ENCODE measurements at places on chromosomes 3 and 15.

GRCh38 chr3:196531418-196531817, 16.3 kb upstream of the SMCO1 start:
- no peak for DNase-seq

DNA sequence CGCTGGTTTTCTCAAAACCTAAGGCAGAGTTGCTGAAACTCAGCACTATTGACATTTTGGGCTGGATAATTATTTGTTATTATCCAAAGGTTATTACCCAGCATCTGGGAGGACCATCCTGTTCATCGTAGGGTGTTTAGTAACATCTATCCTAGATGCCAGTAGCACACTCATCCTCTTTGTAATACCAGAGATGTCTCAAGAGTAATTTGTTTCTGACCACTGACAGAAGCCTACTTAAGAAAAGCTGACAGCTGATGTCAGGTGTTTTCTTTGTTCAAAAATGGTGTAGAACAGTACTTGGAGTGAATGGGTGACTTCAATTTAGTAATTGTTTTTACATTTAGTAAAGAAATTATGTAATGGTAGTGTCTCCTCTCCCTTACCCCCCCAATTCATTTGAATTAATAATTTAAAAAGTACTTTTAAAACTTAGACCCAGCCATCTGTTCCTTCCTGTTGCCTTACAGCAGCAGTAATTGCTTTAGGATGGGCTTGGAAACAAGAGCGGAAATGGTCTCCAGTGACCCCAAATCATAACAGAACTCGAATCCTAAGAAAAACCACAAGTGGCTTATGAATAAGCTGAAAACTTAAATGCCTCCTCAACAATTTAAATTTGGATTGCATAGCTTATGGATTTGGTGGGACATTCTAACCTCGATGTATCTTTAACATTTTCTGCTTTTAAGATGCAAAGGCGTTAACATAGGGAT, 105.4 kb downstream of the PTPRG start:
- no peak for DNase-seq

DNA sequence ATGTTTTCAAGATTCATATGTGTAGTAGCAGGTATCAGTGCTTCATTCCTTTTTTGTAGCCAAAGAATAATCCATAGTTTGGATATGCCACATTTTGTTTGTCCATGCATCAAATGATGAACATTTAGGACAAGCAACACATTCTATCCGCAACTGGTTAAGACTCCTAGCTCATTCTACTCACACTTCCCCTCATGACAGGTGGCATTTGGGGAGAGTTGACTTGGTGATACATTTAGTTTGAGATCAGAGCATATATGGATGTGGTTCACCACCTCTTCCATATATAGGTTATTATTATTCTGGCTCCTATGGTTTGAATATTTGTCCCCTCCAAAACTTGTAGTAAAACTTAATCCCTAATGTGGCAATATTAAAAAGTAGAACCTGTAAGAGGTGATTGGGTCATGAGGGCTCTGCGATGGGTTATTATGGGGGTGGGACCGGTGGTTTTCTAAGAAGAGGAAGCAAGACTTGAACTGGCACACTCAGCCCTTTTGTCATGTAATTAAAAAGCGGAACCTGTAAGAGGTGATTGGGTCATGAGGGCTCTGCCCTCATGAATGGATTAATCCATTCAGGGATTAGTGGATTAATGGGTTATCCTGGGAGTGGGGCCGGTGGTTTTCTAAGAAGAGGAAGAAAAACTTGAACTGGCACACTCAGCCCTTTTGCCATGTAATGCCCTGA, 75.3 kb upstream of the HRH1 start:
- DNase-seq: no peak

GRCh38 chr3:189727898-189728297, 96.7 kb downstream of the TP63 start:
- no peak for DNase-seq

DNA sequence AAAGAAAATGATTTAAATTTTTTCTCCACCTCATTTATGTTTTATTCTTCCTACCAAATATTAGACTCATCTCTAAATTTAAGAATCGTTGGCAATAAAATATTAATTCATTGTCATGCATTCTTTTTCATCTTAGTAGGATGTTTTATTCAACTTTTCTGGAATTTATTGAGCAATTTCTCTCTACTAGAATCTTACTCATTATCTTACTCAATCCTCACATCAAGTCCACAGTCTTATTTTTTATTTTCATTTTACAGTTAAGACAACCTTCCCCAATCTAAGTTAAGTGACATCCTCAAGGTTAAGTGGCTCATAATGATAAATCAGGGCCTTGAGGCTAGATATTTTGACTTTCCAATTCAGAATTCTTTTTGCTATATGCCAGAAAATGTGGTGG, 15.9 kb upstream of the ALDH1A2 start:
- no peak for DNase-seq

GRCh38 chr3:120854908-120855526, 53.0 kb upstream of the STXBP5L start:
- no peak for DNase-seq

DNA sequence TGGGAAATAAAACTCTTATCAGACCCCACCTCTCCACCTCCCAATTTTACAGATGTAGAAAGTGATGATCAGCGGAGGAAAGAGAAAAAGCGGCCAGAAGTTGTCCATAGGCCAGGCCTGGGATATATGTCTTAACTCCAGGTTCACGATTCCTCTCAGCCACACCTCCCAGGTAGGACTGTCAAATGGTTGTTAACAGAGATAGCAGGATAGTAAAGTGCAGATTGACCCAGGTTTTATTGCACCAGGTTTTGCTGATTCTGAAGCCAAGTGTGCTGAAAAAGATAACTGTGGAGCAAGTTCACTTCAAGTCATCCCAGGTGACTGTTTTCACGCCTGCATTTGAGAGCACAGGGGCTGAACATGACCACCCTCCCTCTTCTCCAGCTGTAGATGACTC, 36.1 kb downstream of the LSM3 start:
- DNase-seq: no peak

DNA sequence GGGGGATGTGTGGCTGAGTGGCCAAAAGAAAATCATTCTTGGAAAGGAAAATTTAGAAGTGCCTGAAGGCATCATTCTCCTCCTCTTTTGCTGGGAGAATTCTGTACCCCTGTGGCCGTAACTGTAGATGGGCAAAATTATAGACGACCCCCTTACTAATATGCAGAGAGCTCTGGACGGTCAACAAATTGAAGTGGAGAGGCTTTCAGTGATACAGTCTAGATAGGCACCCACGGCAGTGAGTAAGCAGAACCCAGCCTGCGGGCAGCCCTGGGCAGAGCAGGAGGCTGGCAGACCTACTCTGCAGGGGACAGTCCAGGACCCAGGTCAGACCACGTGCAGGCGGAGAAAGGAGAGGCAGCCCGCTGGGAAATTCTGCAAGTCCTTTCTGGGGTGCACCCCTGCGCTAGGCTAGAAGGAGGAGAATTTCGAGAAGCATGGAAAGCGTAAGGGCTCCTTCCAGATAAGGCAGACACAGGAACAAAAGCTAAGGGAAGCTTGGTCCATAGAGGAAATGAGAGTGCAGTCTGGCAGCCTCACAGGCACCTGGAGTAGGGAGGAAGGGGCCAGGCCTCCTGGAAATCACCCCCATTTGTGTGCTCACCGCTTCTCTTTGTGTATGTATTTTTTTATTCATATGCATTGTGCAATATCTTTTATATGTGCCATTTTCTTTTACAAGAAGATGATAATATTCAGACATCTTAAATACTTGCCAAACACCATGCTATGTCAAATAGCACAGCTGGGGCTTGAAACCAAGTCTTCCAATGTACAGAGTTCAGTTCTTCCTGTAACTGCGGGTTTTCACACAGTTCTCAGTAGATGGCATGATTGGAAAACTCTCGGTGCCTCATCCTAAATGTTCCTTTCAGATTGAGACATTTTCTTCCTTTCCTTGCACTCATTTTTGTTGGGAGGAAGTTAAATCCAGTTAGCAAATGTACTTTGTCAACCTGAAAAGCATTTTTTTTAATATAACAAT, 40.2 kb downstream of the LRRK1 start:
- DNase-seq: no peak

GRCh38 chr3:110971010-110971601, 100.5 kb upstream of the NECTIN3 start:
- no peak for DNase-seq

GRCh38 chr3:182527745-182528144, 265.6 kb upstream of the ATP11B start:
- no peak for DNase-seq

GRCh38 chr15:29039466-29040369, 153.9 kb downstream of the APBA2 start:
- DNase-seq: no peak

GRCh38 chr3:72105306-72105705, 320.4 kb upstream of the PROK2 start:
- no peak for DNase-seq

GRCh38 chr3:129344540-129345220, 66.0 kb downstream of the HMCES start:
- no peak for DNase-seq

- DNase-seq: no peak
Observed at GRCh38 chr3:141421639-141422319, 53.5 kb downstream of the ZBTB38 start.

DNA sequence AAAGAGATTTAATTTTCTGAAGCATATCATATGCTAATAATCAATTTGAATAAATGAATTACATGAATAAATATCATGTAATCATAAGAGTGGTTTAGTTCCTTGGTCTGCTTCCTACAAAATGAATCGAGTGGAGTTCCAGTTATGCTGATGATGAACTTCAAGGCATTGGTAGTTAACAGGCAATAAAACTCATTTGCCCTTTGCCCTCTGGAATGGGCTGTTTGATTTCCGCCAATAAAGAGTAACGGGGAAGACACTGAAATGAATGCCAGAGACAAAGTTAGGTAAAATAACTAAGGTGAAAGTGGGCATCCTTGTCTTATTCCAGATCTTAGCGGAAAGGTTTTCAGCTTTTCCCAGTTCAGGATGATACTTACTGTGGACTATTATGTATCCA, 90.1 kb downstream of the C3orf38 start:
- DNase-seq: no peak

DNA sequence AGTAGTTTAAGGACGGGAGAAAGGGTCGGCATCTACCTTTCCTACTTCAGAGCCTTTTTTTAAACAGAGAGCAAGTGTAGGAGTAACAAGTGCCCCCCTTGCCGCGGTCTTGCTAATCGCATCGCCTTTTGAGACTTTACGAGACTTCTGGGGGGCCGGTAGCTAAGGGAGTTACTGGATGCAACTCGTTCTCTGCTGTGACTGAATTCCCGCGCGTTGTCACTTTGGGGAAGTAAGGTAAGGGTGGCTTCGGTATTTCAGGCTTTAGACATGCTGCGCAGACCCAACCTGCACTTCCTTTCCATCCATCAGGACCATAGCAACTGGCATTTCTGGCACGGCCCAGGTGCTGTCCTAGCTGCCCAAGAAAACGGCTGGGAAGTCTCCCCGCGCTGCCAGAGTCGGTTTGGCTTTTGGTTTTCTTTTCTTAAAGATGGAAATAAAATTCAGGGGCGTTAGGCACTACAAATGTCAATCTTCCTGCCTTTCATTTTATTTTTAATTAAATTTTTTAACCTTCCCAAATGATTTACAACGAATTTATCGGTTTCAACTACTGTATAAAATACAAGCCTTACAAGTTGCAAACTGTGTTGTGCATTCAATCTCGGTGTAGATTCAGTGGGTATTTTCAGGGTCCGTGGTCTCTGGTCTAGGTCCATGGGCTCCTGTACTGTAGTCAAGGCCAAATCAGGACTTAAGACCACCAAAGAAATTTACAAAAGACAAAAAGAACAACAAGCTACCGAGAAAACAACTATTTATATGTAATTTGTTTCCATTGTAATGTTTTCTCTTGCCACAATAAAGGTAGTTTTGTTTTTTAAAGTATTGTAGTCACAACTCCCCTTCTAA, 3.5 kb downstream of the MECOM start:
- no peak for DNase-seq

DNA sequence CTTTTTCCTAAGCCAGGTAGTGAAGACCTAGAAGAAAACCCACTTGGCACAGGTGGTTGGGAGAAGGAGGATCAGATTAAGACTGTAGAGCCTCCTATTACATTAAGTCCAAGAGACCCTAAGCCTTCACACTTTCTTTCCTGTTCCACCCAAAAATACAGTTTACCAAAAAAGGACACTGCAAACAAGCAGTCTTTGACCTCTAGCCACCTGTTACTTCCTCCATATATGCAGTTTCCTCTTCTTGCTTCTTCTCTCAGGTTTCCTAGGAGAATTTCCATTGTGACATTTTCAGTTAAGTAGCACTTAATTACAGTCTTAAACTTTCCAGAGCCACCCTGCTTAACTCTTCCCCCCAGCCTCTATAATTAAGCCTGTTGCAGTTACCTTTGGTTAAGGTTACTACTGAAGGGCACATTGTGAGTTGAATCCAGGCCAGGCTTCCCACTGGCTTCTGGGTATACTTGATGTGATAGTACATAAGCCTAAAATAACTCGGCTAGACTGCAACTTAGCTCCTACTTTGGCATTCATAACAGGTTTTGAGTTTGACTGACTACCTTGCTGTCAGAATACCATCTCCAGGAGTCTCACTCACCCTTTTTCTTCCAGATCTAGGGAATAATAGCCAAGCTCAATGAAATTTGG, 114.2 kb upstream of the UMPS start:
- no peak for DNase-seq

- no peak for DNase-seq
Observed at GRCh38 chr3:153513236-153513635, 351.2 kb downstream of the RAP2B start.

DNA sequence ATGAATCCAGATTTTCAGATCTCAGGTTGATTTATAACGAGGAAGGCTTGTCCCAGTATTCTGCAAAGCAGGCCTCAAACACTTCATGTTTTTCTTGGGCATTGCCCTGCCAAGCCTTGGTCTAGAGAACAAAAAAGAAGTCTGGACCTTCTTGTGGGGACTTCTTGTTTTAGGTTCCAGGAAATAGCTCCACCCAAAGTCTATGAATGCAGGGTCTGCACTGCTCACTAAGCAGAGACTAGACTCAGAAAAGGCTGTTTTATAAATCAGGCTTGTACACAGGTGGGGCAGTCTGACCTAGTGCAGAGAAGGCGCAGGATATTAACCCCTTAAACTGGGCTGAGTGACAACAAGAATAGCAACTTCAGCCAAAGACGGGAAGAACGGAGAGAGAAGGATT, 44.3 kb downstream of the GLB1 start:
- no peak for DNase-seq

DNA sequence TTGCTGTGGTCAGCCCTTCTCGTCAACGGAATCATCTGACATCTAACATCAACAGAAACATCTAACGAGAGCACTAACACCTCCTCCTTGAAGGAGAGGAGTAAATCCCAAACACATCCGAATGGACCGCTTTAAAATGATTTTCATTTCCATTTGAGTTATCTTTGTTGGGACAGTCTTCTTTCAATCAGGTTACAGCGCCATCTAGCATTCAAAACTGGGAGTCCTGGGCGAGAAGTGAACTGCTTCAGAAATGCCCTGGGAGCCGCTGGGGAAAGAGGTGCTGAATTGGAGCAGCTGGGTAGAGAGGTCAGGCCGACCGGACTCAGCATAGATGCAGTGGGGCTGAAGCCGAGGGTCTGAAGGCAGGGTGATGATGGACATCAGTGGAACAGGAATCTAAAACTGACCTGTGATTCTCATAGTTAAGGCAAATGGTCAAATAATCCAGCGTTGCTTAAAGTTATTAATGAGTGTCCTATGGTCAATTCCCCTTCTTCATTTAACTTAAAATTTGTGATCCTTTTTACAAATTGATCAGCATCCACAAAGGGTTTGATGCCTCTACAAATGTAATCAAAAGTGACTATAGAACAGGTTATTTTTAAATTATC, 170.0 kb upstream of the NDN start:
- no peak for DNase-seq
